SW480 (cell line): ENCODE measurements at places on chromosomes 2 and 18.

DNA sequence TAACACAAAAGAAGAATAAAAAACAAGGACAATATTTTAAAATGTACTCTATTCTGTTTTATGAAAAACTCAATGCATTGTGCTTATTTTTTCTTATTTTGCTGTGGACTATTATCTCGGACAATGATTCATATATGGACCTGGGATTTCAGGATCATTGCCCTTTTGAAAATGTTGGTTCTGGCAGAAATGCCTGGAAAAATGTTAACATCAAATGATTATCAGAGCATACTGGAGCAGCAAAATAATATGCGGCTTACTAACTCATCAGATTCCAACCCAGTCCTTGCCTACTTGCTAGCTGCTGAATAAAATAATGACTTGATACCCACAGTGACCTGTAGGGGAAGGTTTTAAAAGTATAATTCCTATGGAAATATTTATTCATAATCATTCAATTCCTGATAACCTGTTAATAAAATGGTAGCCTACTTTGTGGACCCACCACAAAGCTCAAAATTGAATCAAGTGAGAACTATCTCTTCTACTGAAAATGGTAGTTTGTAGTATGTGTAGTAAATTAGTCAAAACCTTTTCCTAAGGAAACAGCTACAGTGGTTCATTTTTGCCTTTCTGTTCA, 117.4 kb downstream of the NEB start:
- no peak for DNase-seq

DNA sequence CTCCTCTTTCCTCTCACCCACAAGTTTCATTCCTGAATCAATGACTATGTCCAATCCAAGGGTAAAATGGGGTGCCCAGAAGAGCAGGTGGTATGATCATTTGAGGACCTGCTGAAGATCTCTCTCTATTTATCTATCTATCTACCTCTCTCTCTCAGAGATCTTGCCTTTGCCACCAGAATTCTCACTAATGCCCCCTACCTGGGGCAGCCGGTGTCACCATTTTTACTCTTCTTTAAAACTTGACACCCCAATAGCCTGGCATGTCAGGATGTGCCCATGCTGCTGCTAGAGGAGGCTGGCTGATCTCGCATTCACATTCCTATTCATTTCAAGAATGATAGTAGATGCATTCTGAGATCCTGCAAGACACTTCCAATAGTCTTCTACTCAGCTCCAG, 24.3 kb upstream of the RPIA start:
- no peak for DNase-seq

- no peak for DNase-seq
These were observed 355.0 kb downstream of the RNF144A start for GRCh38 chr2:7272210-7272609.

DNA sequence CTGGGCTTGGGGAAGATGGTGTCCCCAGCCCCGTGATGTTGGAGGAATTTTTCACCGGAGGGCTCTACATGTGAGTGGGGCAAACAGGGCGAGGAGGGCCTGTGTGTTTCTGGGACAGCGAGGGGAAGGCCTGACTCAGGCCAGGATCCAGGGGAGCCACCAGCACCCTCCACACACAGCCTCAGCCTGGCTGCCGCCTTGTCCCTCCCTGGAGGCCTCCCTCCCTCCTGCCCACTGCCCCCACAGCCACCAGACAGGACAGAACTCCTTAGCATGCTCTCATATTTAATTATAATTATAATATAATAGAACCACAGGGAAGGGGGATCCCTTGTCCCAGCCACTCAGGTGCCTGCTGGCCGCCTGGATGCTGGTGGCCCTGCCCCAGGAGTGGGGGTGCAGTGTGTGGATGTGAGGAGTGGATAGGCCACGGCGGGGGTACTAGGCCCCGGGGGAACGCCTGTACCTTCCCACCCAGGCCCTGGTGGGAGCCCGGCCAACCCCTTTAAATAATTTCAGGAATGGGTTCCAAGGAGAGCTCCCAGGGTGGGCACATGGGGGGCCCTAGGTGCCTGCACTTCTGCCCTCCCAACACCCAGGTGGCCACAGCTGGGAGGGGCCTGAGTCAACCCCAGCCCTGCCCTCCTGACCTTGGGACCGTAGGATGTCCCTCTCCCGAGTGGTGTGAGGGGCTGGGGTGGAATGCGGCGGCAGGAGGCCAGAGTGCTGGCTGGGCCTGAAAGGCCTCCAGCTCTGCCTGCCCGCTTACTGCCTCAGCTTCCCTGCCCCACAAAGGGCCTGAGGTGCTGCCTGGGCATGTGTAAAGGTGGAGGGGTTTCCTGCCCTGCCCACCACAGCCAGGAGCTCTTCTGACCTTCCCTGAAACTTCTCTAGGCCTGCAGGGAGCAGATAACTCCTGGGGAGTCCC, 8.8 kb downstream of the PDCD1 start:
- no peak for DNase-seq

DNA sequence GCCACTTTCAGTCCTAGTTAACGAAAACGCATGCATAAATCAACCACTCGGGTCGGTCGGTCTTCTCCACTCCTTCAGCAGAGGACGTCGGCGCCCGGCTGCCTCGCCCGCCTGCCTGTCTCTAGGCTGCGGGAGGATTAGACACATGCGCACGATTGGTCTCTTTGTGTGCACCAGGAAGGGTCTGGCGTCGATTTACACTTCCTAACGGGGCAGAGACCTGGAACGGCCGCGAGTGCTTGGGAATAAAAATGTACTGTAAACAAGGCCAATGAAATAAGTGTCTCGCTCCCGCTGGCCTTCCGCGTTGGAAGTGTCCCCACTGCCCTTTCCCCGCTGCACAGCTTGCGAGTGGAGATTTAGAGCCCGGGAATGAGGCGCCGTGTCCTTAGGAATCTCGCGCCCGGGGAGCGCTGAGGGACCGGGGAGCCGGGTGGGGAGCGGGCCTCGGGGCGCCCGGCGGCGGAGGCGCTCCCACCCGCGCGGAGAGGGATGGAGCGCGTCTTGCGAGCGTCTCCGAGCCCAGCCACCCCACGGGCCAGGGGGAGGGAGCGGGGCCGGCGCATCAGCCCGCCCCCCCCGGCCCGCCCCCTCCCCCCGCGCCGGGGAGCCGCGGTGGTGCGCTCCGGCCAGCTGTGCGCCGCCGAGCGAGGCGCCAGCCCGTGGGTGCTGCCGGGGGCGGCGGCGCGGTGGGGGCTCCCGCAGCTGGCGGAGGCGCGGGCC, at the start of gene DOK6:
Gene DOK6 (plus strand): TSS at position 636 of the 723 bp plus-strand sequence.
- no peak for DNase-seq

- DNase-seq, result peak; percentile 25
These were observed 37.7 kb upstream of the MEX3C start for GRCh38 chr18:51235009-51235789.

GRCh38 chr2:144999936-145000335, 480.0 kb upstream of the ZEB2 start:
- DNase-seq, result no peak

DNA sequence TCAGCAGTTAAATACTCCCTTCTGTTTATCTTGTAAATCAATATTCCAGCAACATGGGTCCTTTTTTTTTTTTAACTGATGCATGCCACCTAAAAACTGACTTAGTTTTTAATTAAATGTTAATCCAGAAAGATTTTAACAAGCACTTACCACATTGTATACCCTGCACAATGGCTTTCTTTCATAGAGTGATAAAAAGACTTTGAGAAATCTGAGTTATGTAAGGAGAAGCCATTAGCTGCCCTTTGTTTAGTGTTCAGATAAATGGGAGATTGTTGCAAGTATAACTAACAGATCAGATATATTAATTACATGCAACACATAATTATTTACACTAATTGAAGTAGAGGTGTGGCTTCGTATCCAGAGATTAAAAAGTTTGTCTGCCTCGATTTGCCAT, 22.7 kb upstream of the NFATC1 start:
- DNase-seq, result no peak

- no peak for DNase-seq
These were observed 31.7 kb upstream of the DYNC1I2 start for GRCh38 chr2:171655586-171655985.

DNA sequence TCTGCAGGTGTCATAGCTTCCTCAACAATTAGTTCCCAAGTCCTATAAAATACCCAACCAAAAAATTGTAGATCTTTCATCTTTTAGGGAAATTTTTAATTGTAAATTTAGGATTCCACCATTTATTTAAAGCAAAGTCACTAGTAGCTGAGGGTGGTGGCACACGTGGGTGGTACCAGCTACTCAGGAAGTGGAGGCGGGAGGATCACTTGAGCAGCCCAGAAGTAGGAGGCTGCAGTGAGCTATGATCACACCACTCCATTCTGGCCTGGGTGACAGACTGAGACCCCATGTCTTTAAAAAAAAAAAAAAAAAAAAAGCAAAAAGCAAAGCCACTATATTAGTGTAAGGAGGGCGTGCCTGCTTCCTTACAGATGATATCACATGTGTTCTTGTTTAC, 60.3 kb upstream of the GREB1L start:
- no peak for DNase-seq

DNA sequence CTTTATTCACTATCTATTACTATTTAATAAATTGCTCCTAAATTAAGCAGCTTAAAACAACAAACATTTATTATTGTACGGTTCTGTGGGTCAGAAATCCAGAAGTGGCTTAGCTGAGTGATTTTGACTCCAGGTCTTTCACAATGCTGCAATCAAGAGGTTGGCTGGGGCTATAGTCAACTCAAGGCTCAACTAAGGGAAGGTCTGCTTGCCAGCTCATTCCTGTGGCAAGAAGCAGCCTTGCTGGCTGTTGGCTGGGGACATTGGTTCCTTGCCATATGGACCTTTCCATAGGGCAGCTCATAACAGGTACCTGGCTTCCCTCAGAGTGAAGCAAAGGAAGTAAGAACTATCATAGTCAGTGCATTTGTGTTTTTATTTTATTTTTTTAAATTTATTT, 5.0 kb upstream of the MRPL19 start:
- no peak for DNase-seq

DNA sequence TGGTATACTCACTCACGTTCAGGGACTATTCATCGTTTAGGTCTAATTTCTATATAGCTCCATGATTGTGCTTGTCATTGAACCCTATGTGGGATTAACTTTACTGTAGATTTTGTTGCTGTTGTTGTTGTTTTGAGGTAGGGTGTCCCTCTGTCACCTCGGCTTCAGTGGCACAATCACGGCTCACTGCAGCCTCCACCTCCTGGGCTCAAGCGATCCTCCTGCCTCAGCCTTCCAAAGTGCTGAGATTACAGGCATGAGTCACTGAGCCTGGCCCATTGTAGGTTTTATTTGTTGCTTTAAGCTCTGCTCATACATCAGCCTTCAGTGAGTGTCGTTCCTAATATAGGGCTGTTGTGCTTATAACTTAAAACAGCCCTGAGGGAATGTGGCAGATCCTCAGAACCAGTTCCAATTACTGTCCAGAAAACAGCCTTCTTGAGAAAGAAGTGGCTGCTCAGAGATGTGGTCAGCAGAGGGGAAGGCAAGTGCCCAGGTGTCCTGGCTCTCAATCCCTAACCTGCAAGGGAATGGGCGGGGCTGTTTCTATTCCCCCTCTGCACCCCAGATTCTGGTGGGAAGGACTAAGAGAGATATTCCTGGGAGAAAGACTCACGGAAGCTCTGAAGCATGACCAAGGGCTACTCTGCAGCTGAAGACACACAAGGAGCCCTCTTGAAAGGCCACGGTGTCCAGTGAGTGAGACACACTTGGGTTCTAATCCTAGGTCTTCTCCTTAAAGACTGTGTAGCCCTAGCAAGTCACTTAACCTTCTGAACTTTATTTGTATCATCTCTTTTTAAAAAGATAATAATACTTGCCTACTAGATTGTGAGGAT, 79.6 kb upstream of the LCLAT1 start:
- no peak for DNase-seq

DNA sequence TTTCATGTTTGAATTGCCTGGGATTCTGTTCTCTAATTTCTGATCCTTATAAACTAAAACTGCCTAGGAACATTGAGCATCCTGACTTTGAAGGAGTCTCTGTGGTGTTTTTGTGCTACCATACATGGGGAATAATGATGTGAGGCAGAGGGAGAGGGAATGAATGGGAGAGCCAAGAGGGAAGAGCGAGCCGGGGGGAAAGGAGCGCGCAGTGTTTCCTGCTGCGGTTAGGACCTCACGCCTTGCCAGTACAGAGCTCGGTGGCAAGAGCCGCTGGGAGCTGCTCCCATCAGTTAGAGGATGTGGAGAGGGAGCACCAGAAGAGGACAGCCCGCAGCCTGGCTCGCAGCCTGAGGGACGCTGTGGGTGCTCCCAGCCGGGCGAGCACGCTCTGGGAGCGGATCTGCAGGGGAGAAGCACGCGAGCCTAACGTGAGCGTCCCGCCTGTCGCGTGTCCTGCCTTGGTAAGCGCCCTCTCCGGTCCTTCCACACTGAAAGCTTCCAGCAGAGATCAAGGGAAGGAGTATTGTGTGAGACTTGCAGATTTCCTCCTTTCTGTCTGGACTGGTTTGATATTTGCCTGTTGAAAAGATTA, 114.7 kb downstream of the FAM210A start:
- no peak for DNase-seq

GRCh38 chr18:79422022-79422782, 26.5 kb downstream of the NFATC1 start:
- DNase-seq, result no peak

GRCh38 chr2:27379383-27379835, 1.1 kb downstream of the ZNF513 start:
- DNase-seq, result no peak

DNA sequence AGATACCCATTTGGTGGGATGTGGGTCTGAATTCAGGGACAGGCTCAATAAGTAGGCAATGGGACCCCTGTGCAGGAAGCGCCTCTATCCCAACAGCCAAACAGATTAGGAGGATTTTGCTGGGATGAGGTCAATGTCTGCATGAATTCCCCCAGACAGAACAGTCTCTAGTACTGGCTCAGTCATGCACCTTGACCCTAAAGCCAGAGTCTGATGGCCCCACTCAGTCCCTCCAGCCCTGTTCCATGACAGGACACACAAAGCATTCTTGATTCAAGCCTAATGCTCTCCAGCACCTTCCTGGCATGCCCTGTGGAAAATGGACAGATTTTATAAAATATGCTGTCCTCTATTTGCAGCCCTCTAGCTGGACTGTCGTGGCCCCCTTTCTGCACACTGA, 49.8 kb upstream of the RAB6D start:
- no peak for DNase-seq

- no peak for DNase-seq
These were observed 69.5 kb downstream of the TPGS2 start for GRCh38 chr18:36759167-36759776.

DNA sequence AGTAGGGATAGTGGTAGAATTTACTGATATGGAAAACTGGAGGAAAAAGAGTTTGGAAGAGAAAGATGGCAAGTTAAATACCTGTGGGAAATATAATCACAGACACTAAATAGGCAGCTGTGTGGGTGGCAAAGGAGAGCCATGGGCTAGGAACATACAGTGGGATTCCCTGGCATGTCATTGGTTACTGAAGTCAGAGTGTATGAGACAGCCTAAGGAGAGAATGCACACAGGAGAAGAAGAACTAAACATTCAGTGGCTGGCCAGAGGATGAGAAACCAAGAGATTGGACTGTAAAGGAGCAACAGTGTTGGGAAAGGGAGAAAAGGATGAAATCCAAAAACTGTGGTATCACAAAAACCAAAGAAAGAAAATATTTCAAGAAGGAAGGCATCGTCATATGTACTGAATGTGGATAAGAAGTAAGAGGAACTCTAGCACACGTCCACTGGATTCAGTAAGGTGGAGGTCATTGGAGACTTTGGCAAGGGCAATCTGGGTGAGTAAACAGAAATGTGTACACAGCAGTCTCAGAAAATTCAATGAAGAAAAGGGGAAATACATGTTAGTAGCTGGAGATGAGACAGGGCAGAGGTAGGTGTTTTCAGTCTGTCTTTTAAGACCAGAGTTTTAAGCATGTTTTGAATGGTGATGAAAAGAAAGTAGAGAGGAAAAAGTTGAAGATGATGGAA, 83.3 kb downstream of the SPIRE1 start:
- DNase-seq, result no peak
